EH (cell line): ENCODE measurements at places on chromosomes 1 and 21.

GRCh38 chr1:30337324-30337620 is 386.1 kb downstream of the MATN1 start:
- DNase-seq = no peak

GRCh38 chr1:240212556-240212955 is 120.9 kb downstream of the FMN2 start:
- DNase-seq = peak; percentile 29

- no peak for DNase-seq
These were observed 6.9 kb downstream of the ZNF691 start for GRCh38 chr1:42853116-42853884.

- DNase-seq = no peak
These were observed 23.7 kb downstream of the ABCG1 start for GRCh38 chr21:42242611-42243010.

DNA sequence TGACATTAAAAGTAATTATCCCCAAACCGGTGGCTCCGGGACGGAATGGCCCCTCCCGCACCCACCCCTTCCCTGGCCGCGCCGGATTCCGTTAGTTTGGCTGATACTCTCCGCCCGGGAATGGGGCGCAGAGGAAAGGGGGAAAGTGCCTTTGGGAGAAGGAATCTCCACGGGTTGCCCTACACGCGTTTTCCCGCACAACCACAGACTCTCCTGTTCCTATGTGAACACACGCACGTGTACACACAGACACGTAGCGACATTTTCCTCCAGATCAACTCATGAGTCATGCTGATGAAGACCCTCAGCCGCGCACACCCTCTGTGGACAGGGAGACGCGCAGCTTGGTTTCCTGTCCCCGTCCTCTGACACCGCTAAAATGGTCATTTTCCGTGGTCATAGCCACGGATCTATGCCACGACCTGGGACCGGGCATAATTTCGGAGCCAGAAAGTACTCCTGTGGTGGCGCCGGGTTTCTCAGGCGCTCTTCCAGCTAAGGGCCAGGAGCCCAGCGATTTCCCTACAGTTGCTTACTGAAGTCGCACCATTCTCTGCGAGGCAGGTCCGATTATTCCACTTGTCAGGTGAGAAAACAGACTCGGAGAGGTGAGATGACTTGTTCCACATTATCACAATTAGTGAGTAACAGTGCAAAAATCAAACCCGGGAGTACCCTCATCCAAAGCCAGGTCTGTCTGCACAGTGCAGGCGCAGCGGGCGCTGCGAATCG is 4.0 kb upstream of the DMRTA2 start:
- DNase-seq = no peak

- DNase-seq = no peak
These were observed 71.0 kb upstream of the ZP4 start for GRCh38 chr1:237961754-237962153.

DNA sequence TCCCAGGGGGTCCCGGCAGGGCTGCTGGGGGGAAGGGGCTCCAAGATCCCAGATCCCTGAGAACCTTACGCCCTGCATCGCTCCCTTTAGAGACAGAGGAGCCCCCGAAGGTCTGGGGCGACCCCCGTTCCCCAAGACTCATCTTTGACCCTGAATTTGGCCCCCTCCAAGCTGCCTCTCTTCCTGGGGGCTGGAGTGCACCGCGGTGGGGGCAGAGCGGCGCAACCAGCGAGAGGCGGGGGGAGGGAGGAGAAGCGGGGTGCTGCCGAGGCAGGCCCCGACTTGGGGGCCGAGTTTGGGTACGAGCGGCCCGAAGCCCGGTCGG is 5.4 kb upstream of the PLEKHG5 start:
- no peak for DNase-seq

- DNase-seq = no peak
These were observed 663.2 kb downstream of the ADGRL2 start for GRCh38 chr1:82463951-82464350.

- no peak for DNase-seq
These were observed 26.2 kb downstream of the VPS45 start for GRCh38 chr1:150093805-150094204.

GRCh38 chr1:50877641-50878040 is 82.4 kb downstream of the FAF1 start:
- no peak for DNase-seq

- DNase-seq = peak; percentile 80
These were observed 1.6 kb downstream of the COL11A1 start for GRCh38 chr1:103106426-103107341.

DNA sequence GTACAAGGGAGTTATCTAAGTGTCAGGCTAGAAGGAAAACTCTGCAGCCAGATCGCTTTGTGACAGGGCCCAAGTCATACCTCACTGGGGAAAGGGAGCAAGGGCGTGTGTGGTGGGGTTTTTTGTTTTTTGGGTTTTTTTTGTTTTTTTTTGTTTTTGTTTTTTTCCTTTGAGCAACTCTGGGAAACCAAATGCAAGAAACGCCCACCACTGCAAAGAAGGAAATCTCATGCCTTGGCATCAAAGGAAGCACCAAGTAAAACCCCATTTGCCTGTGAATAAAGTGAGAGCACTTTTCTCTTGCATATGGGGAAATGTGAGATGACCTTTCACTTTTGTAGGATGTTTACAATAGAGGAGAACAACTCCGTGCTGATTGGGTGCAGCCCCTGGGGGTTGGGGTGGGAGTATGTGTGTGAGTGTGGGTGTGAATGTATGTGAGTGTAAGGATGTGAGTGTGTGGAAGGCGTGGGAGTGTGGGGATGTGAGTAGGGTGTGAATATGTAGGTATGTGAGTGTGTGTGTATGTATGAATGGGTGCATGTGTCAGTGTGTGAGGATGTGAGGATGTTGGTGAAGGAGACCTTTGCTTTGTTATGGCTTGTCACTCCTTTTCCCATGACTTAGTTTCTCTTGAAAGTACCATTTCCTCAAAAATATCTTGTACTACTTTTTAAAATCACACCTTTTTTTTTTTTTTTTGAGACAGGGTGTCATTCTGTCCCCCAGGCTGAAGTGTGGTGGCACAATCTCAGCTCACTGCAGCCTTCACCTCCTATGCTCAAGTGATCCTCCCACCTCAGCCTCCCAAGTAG is 34.6 kb downstream of the IL12RB2 start:
- no peak for DNase-seq

DNA sequence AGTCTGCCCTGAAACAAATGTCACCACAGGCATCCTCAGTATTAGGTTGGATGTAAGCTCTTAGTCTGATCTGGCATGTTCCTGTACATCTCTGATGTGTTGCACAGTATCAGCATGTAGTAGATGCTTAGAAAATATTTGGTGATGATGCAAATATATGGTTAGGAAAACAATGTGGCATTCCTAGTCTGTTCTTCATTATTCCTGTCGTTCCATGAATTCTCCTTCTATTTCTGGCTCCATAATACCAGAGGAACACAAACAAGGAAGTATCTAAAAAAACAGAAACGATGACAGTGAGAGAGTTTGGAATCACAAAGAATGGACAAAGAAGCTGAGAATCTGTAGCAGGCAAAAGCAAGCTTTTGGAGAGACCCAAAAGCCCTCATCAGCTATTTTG is 236.6 kb downstream of the HHAT start:
- DNase-seq = peak; percentile 84

DNA sequence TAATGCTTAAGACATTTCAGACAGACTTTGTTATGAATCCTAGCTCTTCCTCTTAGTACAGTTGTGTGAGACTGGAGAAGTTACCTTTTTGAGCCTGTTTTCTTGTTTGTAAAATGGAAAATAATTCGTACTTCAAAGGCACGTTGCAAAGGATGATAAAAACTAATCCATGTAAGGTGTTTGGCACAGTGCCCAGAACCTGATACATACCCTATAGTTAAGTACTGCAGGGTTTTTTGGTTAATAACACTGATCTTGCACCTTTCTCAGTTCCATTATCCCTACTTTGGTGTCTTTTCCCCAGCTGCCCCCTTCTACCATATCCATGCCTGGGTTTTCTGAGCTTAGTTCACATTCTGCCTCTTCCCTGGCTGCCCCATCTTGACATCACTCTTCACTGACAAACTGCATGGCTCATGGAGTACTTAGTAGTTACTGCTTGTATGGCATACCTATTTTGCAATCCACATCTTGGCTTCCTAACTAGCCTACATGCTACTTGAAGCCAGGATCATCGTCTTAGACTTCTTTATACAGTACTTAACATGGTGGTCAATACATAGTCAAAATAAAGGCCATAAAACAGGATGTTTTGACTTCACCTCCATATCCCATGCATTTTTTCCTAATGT is 10.1 kb downstream of the CCDC185 start:
- DNase-seq = peak; percentile 16

DNA sequence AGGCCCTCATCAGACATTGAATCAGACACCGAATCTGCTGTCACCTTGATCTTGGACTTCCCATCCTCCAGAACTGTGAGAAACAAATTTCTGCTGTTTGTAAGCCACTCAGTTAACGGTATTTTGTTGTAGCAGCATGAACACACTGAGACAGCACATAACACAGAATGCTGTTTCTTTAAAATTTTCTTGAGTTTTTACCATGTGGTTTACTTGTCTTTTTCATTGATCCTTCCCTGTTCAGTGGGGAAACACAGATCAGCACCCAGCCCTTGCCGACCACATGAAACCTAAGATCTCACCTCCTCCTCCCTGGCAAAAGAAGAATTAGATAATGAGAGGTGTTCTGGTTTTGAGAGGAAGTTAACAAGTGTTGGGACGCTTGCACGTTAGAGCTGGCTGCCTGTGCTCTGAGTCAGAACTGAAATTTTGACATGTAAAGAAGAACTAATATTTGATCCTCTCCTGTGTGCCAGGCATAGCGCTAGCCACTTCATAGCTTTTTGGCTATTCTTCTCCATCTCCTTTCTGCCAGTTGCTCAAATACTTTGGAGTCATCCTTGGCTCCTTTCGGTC is 179.6 kb downstream of the DHRS3 start:
- peak; percentile 20 for DNase-seq

DNA sequence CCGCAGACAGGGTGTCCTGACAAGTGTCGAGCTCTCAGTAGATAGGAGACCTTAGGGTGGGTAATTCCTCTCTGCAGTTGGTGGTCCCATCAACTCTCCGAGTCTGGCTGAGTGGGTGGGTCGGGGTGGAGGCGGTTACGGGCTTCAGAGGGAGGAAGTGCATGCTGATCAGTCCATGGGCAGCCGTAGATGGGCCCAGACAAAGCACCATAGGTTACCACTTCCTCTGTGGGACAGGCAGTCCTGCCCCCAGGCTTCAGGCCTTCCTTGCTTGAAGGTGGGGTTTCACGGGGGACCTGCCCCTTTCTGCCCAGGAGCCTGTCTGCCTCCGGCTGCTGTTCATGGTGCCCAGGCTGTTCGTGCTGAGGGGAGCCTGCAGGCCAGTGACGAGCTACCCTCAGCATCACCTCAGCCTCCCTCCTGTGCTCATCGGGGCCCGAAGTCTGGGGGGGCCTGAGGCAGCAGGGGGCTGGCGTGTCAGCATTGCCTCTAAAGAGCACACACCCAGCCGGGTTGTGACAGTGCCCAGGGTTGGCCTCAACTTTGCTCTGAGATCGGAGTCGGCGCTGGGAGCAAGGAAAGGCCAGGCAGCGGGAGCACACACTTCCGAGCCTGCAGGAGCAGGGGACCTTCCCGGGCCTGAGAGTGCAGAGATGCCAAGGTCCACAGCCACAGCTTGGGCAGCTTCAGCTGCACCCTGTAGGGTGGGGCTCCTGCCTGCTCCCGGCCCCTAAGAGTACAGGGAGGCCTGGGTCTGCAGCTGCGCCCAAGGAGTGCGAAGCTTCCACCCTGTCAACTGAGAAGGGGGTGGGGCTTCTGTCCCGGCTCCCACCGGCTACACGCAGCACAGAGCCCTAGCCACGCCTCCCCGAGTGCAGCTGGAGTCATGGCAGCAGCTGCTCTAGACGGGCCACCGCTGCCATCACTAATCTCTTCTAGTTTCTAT is 225.4 kb upstream of the NRIP1 start:
- DNase-seq = peak; percentile 6

GRCh38 chr1:48089356-48089891 is 92.2 kb upstream of the TRABD2B start:
- no peak for DNase-seq

GRCh38 chr1:156559086-156559796 is 13.1 kb downstream of the IQGAP3 start:
- DNase-seq = no peak

DNA sequence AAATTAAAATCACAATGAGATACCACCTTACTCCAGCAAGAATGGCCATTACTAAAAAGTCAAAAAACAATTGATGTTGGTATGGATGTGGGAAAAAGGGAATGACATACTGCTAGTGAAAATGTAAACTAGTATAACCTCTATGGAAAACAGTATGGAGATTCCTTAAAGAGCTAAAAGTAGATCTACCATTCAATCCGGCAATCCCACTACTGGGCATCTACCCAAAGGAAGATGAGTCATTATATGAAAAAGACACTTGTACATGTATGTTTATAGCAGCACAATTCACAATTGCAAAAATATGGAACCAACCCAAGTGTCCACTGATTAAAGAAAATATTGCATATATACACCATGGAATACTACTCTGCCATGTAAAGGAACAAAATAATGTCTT is 37.2 kb downstream of the SUSD4 start:
- DNase-seq = peak; percentile 28

- DNase-seq = no peak
These were observed 8.3 kb downstream of the RASAL2 start for GRCh38 chr1:178102218-178102617.

GRCh38 chr1:211259638-211260126 is 516 bp downstream of the RCOR3 start:
- DNase-seq = no peak

- DNase-seq = peak; percentile 62
These were observed 91.9 kb downstream of the TSEN15 start for GRCh38 chr1:184143449-184143848.

DNA sequence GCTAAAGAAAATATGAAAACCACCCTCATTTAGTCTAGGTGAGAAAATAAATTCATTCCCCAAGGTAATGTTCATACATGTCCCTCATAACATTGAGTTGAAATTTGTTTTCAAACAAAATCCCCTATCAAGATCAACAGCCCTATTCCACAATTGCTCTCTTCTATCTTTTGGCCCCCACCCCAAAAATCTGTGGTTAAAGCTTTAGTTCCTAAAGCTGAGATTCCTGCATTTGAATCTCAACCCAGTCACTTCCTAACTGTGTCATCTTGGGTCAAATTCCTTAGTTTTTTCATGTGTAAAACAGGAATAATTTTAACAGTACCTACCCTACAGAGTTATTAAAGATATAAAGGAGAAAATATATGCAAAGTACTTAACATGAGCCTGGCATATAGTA is 22.0 kb downstream of the KIAA0319L start:
- DNase-seq = peak; percentile 25

DNA sequence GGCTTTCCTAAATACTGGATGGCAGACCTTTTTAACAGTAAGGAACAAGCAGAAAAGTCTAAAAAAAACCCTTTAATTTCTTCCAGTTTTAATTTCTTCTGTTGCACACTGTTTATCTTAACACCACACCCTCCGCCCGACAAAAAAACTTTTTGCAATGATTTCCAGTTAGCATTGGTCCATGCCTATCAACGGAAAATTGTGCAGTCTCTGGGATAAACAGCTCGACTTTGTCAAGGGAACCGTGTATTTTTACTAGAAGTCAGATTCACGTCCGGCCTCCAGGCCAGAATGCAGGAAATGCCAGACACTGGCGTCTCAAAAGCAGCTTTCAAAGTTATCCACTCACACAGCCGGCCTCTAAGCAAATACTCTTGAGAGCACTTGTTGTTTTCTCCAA is 378 bp upstream of the NUP210L start:
- peak; percentile 71 for DNase-seq
